ENCODE measurements at places on chromosomes 2 and 18.

DNA sequence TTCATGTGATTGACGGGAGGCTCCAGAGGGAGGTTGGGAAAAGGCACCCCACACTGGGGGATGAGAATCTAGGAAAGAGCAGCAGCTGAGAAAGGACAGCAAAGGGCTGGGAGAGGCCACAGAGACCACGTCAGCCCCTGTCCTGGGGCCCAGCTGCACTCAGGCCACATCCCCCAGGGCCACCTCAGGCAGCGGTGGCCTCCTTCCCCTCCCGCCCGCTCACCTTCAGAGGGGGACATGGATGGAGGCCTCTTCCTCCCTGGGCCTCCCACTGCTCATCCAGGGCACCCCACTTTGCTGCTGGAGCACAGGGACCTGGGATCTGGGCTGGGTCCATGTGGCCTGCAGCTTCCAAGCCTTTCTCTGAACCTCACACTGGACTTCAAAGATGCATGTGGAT is 199.8 kb upstream of the HDAC4 start:
- DNase-seq = no peak

DNA sequence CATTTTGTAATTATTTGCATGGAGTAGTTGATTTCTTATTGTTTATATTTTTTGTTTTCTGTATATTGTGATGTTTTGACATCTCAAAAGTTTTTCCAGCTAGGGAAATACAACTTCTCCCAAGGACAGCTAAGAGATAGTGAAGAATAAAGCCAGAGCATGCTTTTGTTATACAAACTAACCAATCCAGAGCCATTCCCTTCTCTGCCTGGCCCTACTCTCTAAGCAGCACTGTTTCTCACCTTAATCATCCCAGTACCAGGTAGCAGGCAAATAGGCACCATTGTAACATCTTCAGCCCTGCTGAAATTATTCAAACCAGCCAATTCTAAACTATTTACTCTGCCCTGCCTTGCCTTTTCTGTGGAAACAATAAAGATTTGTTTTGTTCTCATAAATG is 1063.4 kb upstream of the CHAC2 start:
- DNase-seq = no peak

GRCh38 chr2:149953627-149954026 is 366.1 kb upstream of the MMADHC start:
- no peak for DNase-seq

- DNase-seq = no peak
Measured at GRCh38 chr2:160315337-160315736, 115.3 kb upstream of the ITGB6 start.

GRCh38 chr2:39805936-39806608 is 27.0 kb upstream of the THUMPD2 start:
- DNase-seq = no peak

DNA sequence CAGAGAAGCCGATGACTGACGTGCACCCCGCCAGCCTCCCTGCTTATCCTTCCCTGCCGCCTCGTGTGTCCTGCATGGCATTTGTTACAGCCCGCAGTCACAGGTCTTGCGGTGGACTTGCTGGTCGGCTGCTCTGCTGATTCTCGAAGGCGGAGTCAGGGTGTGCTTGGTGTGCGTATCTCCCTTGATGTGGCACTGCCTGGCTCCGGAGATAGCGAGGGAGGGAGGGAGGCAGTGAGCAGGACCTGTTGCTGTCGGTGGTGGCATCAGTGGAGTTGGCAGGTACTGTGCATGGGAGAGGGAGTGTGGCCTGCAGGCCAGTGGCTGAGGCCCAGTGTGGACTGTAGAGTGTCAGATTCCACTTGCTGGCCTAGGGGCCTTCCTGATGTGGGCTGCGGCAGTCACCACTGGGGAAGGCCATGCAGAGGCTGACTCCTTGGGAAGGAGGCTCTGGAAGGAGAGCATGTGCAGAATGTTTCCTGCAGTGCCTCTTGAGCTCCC is 198.9 kb downstream of the AGAP1 start:
- DNase-seq = no peak

- peak; percentile 62 for DNase-seq
Measured at GRCh38 chr18:62249478-62250097, 62.5 kb downstream of the RELCH start.

GRCh38 chr18:61572871-61573270 is 239.6 kb downstream of the CDH20 start:
- no peak for DNase-seq

GRCh38 chr2:138652378-138652777 is 127.8 kb downstream of the NXPH2 start:
- no peak for DNase-seq

- no peak for DNase-seq
Measured at GRCh38 chr2:149627111-149627801, 39.7 kb upstream of the MMADHC start.

GRCh38 chr2:18149660-18150246 is 271.3 kb downstream of the KCNS3 start:
- DNase-seq = peak; percentile 52

- no peak for DNase-seq
Measured at GRCh38 chr2:140274891-140275290, 1494.7 kb upstream of the NXPH2 start.

GRCh38 chr2:237500681-237501424 is 13.8 kb downstream of the MLPH start:
- peak; percentile 4 for DNase-seq

DNA sequence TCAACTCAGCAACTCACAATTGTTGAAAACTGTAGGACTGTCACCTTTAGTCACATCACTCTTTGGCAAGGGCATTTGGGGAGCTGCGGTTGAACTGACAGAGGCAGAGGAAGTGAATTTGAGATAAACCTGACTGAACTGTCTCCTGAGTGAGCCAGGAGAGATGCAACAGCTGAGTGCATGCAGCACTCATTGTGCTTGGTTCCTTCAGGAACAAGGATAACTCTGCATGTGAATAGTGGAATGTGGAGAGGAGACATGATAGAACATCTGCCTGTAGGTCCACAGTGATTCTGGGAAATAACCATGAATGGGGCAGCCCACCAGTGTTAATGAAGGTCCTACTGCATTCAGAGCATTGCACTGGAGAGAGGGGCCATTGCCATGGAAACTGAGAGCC is 494.7 kb downstream of the STK39 start:
- DNase-seq = no peak

GRCh38 chr2:10256515-10257031 is 46.1 kb upstream of the HPCAL1 start:
- DNase-seq = no peak

- no peak for DNase-seq
Measured at GRCh38 chr2:213500881-213501280, 216.6 kb downstream of the SPAG16 start.

DNA sequence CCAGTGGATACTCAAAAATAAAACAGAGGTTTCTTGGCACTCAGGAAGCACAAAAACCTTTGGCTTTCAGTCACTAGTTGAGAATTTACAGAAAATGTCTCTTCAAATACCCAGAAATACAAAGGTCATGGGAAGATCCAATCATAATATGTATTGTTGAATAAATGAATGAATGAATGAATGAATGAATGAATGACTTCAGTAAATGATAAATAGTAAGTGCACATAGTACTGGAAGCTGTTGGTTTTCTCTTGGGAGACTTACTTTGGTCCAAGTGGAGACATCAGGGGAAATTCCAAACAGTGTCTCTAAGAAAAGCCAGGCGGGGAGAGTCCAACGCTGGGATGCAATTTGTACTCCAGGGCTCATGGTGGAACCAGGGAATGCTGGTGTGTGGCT is 261.3 kb upstream of the KLHL29 start:
- no peak for DNase-seq

DNA sequence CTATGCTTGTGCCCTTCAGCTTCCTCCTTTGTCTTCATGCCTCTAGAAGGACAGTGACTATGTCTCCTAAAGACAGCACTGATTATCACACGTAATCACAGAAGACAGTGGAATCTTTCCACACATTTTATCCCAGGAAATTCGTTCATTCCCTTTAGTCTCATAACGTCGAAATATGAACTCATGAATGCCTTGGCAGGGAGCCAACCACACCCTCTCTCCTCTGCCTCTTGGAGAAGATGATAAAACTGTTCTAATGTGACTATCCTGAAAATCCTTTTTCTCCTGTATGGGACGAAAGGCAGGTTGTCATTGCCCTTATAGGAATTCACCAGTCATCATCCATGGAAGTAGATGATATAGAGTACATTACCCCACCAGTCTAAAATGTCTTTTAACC is 726.6 kb upstream of the FANCL start:
- DNase-seq = no peak

DNA sequence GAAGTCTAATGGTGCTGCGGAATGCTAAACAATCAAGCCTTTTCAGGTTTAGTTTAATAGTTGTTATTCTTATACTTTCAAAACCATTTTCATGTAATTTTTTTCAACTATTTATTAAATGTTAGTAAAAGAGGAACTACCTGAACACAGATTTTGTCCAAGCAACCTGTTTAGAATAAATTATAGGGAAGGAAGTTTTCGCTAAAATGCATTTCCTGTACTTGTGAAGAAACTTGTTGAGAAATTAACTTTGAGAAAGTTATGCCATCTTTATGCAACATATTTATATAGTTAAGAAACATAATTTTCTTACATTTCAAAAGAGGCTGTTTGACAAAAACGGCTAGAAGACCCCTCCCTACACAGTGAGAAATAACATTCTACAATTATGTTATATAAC is 16.6 kb downstream of the MAP4K4 start:
- no peak for DNase-seq

GRCh38 chr2:116724550-116724949 is 1089.9 kb upstream of the DDX18 start:
- no peak for DNase-seq

DNA sequence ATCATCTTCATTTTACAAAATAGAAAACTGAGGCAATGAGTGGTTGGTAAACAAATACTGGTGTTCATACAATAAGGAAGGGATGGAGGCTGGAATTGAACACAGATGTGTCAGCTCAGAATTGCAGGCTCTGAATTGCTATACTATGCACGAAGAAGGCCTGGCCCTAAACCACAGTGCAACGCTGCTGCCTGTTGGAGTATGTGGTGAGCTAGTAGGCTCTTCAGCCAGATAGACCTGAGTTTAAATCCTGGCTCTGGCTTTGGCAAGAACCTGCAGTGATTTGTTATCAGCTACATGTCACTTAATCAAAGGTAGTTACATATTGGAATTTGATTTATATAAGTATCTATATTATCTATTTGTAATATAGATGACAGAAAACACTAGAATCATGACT is 1602.4 kb upstream of the CELF4 start:
- no peak for DNase-seq

DNA sequence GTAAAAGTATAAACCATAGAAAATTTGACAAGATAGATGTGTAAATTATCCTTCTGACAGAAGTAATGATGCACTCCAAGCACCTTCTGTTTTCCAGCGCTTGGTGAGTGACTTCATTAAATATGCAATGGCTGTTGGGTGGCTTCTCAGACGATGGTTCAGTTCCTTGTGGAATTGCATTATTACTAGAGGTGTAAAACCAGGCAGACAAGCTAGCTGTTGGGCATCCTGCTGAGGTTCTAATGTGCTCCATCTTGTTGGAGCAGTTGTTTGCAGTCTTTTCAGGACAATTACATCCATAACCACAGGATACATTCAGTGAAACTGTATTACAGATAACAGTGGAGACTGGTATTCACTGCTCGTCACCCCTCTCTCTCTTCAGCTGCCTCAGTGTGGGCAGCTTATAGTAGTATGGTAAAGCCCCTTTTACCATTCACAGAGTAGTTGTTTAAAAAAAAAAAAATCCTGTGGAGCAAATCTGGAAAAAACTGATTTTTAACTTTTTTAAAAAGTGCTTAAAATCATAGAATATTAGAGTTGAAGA is 143.5 kb downstream of the AGPS start:
- DNase-seq = no peak

GRCh38 chr2:134262684-134263083 is 8.8 kb downstream of the MGAT5 start:
- no peak for DNase-seq

- DNase-seq = peak; percentile 48
Measured at GRCh38 chr2:216474925-216475670, 23.5 kb upstream of the RPL37A start.

- no peak for DNase-seq
Measured at GRCh38 chr2:166373105-166373504, 2.6 kb downstream of the SCN9A start.

DNA sequence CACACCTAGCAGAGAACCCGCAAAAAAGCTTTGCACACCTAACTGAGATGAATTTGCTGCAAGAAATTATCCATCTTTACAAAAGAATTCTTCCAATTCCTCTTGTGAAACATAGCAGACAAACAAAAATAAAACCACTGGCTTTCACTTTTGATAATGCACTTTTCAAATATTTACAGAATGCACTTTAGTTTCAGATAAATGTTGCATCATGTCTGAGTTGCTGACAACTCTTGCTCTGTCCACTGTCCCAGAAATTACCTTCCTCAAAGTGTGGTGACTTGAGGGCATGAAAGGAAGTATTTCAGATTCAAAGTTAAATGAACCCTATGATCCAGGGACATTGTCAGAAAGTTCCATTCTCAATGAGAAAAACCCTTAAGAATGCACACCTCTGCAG is 256.2 kb upstream of the PARD3B start:
- no peak for DNase-seq

- DNase-seq = peak; percentile 53
Measured at GRCh38 chr2:27016801-27017325, 15.9 kb upstream of the TMEM214 start.

DNA sequence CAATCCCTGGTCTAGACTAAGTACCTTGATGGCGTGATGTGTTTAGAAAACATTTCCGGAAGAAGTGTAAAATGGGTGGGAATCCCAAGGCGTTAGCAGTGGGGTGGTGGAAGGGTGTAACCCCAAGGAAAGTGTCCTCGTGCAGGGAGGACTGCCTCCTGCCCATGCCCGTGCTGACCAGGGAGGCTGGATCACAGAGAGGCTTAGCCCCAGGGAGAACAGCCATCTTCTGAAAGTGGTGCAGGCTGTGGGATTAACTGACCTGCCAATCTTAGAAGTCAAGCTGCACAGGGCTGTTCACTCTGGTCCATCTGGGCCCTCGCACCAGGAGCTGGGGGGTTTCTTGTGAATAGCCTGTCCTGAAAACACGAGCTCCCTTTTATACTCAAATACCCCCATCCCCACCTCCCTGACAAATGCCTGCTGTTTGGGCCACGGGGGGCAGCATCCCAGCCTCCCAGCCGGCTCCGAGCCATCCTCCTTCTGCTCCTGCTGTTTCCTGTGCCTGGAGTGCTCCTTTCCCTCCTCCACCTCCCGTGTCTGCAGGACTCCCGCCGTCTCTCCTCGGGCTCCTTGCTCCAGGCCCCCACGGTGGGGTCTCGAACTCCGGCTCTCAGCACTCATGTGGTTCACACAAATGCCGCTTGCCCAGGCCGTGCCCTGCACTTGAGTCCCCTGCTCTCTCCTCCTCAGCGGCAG is 52.1 kb upstream of the PXDN start:
- DNase-seq = no peak

DNA sequence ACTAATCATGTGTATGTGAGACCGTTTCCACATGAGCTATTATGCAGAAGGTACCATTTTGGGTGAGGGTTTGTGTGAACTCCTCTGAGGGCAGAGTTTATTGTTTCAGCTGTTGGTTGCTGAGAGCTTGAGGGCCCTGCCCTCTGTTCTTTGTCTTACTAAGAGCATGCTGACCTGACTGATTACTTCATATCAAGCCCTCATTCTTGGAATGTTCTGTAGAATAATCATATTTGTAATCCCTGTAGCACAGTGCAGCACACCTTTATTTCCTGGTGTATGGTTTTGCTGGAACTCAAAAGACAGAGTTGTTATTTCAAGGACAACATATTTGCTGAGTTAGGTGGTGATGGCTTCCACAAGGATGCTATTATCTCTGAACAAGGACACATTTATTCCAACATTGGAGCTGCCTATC is 118.5 kb downstream of the GALNT3 start:
- no peak for DNase-seq

- no peak for DNase-seq
Measured at GRCh38 chr2:108458082-108458481, 9.1 kb downstream of the GCC2 start.

- DNase-seq = peak; percentile 76
Measured at GRCh38 chr2:127067620-127068350, 39.2 kb downstream of the BIN1 start.
